ENCODE measurements at places on chromosomes 13 and 19. TPM values are rescaled to one million over a fixed set of nuclear protein-coding genes. Genes with fewer than 3 reads are reported as not detected.

CCDC70 gene
- total RNA-seq, result not detected

TSHZ3 gene
- 22.8 TPM for total RNA-seq

LRG1 gene
- under 0.01 TPM for total RNA-seq

KLC3 gene
- total RNA-seq, result 0.41 TPM
